ENCODE measurements at places on chromosomes 16 and 17. TPM values are rescaled to one million over a fixed set of nuclear protein-coding genes. Genes with fewer than 3 reads are reported as not detected.

The ADORA2B gene
- total RNA-seq: 2.5 TPM

The FOXL1 gene
- total RNA-seq: 0.11 TPM

The SHPK gene
- 17.4 TPM for total RNA-seq

The CTRB2 gene
- not detected for total RNA-seq

The ZACN gene
- total RNA-seq: 0.34 TPM

The NLGN2 gene
- 12.6 TPM for total RNA-seq

The SLC6A2 gene
- not detected for total RNA-seq

The MAPK8IP3 gene
- total RNA-seq: 74.9 TPM

The CACNG1 gene
- total RNA-seq: not detected

The MYL11 gene
- total RNA-seq: 2.9 TPM

The MT3 gene
- total RNA-seq: not detected

The SLC25A10 gene
- total RNA-seq: 54.8 TPM

DNA sequence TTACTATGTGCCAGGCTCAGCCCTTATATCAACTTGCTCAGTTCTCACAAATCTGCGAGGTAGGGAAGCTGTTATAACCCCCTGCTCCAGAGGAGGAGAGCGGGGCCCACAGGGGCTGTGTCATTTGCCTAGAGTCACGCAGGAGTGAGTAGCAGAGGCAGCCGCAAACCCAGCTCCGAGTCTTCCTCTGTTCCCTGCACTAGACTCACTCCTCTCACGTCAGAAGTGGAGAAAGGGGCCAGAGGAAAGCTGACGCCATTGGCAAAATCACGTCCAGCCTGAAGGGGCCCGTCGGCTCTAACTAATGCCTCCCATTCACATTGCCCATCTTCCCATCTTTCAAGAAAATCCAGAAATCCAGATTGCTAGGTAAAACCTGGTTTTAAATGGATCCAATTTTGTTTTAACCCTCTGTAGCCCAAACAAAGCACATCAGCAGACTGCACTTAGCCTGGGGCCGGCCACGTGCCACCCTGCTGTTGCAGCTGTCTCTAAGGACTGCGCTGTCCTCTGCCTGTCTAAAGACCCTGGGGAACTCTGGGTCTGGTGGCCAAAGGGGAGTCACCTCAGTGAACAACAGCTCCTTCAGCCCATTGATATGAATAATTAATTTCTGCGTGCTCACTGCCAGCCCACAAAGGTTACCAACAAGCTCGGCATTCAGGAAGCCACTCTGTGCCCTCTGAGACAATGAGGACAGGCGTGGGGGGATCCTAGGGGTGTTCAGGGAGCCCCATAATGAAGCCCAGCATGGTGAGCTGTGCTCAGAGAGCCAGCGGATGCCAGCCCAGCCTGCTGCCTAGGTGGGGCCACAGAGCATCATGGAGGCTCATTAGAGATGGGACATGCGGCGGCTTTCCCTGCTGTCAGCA lies 36.7 kb upstream of the ABR start:
- no peak for DNase-seq
- H3K4me1 ChIP-seq: peaks cover 23% of the 10 kb centered on the region

DNA sequence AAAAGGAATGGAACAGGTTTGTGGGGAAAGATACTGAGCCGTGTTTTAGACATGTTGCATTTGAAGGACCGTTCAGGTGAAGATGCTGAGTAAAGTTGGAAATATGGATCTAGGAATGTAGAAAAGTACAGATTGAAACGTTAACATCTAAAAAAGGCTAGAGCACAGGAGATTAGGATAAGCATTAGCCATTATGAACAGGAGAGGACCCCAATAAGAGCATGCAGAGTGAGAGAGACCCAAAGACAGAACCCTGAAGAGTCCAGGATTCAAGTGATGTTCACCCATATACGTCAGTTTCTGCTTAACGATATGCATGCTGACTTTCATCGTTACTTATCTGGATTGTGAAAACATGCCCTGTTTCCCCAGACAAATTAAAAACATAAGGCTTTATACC lies 140.5 kb downstream of the STX8 start:
- no peak for DNase-seq
- H3K4me3 ChIP-seq: no peak overlapping the region
- H3K36me3 ChIP-seq: no peaks in the 10 kb centered on the region
- no peaks in the 10 kb centered on the region for H3K4me1 ChIP-seq

- H3K27ac ChIP-seq: no peak overlapping the region
- no peak for DNase-seq
- H3K27me3 ChIP-seq: no peaks in the 10 kb centered on the region
- H3K4me1 ChIP-seq: no peaks in the 10 kb centered on the region
Measured at GRCh38 chr17:59513934-59514841, 51.2 kb upstream of the DHX40 start.

- DNase-seq: no peak
- H3K27ac ChIP-seq: no peak overlapping the region
- no peaks in the 10 kb centered on the region for H3K27me3 ChIP-seq
- no peaks in the 10 kb centered on the region for H3K36me3 ChIP-seq
Measured at GRCh38 chr17:16937431-16937830, 34.5 kb downstream of the TNFRSF13B start.

DNA sequence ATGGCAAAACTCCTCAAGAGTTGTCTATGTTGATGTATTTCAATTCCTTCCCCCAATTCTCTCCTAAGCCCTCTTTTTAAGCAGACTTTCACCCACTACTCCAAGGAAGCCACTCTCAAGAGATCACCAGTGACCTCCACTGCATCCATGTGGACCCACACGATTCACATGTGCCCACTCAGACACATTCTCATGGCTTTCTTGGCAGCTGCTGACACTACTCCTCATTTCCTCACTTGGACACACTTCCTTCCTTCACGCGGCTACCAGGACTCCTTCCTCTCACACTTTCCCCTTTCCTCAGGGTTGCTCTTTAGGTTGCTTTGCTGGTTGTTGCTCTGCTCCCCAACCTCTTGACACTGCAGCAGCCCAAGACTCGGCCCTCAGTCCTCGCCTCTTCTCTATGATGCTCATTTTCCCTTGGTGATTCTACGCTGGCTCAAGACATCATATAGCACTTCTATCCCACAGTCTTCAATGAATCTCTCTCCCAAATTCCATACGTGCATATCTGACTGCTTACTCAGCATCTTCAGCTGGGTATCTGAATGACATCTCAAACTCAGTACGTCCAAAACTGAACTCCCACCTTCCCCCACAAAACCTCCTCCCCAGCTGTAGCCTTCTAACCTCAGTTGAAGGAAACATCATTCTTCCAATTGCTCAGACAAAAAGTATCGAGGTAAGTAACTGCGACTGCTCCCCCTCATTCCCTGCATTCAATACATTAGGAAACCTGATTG lies 28.2 kb downstream of the HELZ start:
- no peak overlapping the region for H3K27ac ChIP-seq
- peaks cover 18% of the 10 kb centered on the region for H3K4me1 ChIP-seq
- H3K4me3 ChIP-seq: no peak overlapping the region
- no peak for DNase-seq
- H3K27me3 ChIP-seq: no peaks in the 10 kb centered on the region

GRCh38 chr17:65064452-65065019 lies 8.0 kb upstream of the GNA13 start:
- H3K27ac ChIP-seq: peak overlapping the region; percentile 89
- no peaks in the 10 kb centered on the region for H3K27me3 ChIP-seq
- H3K4me3 ChIP-seq: no peak overlapping the region
- H3K4me1 ChIP-seq: peaks cover 41% of the 10 kb centered on the region
- peak; percentile 49 for DNase-seq
- no peaks in the 10 kb centered on the region for H3K36me3 ChIP-seq

GRCh38 chr16:89132194-89133005 lies 38.7 kb downstream of the ACSF3 start:
- no peaks in the 10 kb centered on the region for H3K4me1 ChIP-seq
- H3K4me3 ChIP-seq: no peak overlapping the region
- no peaks in the 10 kb centered on the region for H3K27me3 ChIP-seq
- H3K36me3 ChIP-seq: no peaks in the 10 kb centered on the region
- DNase-seq: no peak

- no peaks in the 10 kb centered on the region for H3K36me3 ChIP-seq
- H3K4me3 ChIP-seq: no peak overlapping the region
- no peak for DNase-seq
- H3K27ac ChIP-seq: no peak overlapping the region
- no peaks in the 10 kb centered on the region for H3K27me3 ChIP-seq
- no peaks in the 10 kb centered on the region for H3K4me1 ChIP-seq
Measured at GRCh38 chr16:65547772-65548446, 426.0 kb upstream of the CDH11 start.

DNA sequence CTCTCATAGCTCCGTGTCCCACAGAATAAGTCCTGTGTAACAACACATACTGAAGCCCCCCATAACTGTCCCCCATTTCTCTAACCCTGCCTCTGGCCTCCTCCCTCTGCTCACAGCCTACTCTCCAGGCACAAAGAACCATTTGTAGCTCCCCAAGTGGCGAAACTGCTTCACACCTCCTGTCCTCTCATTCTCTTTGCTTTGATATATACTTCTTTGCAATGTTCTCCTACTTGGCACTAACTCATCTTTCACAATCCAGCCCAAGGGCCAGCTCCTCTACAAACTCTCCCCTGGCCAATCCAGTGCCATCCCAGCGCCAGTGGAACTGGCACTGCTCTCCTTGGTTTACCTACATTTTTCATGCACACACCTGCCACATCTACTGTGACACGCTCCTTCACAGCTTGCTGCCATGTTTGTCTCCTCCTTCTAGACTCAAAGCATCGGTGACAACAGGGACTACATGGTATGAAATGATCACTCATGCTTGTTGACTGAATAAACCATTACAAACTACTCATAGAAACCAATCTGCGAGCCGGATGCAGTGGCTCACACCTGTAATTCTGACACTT lies 12.8 kb downstream of the CYTH1 start:
- DNase-seq: no peak
- H3K4me3 ChIP-seq: no peak overlapping the region
- no peak overlapping the region for H3K27ac ChIP-seq
- H3K27me3 ChIP-seq: no peaks in the 10 kb centered on the region
- H3K36me3 ChIP-seq: no peaks in the 10 kb centered on the region
- H3K4me1 ChIP-seq: no peaks in the 10 kb centered on the region

DNA sequence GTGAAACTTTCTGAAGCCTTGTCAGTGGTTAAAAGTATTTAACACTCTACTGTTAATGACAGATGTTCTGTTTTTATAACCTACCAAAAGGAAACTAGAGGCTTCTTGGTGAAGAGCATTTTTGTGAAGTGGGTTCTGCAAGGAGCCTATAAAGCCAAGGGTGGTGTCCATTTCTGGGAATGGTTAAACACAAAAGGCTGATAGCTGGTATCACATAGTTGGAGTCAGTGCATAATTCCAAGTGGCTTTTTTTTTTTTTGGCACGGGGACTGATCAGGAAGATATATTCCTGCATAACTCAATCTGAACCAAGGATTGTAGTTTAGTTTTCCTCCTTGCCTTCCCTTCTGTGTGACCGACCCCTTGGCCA lies 27.6 kb upstream of the KPNB1 start:
- no peak for DNase-seq
- H3K4me3 ChIP-seq: no peak overlapping the region
- H3K4me1 ChIP-seq: peaks cover 16% of the 10 kb centered on the region
- H3K27ac ChIP-seq: peak overlapping the region; percentile 42
- H3K27me3 ChIP-seq: no peaks in the 10 kb centered on the region
- no peaks in the 10 kb centered on the region for H3K36me3 ChIP-seq

GRCh38 chr17:66985338-66986237 lies 21.1 kb downstream of the CACNG4 start:
- H3K36me3 ChIP-seq: no peaks in the 10 kb centered on the region
- H3K4me1 ChIP-seq: no peaks in the 10 kb centered on the region
- H3K27ac ChIP-seq: no peak overlapping the region
- H3K4me3 ChIP-seq: no peak overlapping the region

- H3K4me3 ChIP-seq: no peak overlapping the region
- no peak for DNase-seq
- H3K36me3 ChIP-seq: no peaks in the 10 kb centered on the region
- H3K4me1 ChIP-seq: peaks cover 6% of the 10 kb centered on the region
Measured at GRCh38 chr17:50806141-50806643, 29.2 kb upstream of the WFIKKN2 start.

DNA sequence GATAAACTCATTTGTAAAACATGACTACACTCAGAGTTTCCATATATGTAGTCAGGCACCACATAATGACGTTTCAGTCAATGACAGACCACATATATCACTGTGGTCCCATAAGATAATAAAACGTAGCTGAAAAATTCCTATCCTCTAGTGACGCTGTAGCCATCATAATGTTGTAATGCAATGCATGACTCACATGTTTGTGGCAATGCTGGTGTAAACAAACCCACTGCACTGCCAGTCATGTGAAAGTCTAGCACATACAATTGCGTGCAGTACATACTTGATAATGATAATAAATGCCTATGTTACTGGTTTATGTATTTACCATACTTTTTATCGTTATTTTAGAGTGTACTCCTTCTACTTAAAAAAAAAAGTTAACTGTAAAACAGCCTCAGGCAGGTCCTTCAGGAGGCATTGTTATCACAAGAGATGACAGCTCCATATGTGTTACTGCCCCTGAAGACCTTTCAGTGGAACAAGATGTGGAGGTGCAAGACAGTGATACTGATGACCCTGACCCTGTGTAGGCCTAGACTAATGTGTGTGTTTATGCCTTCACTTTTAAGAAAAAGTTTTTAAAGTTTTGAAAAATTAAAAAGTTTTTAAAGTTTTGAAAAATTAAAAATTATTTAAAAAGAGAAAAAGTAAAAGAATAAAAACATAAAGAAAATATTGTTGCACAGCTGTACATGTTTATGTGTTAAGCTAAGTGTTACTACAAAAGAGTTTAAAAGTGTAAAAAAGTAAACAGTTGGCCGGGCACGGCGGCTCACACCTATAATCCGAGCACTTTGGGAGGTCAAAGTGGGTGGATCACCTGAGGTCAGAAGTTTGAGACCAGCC lies 9.0 kb downstream of the STAT5B start:
- DNase-seq: no peak
- H3K27ac ChIP-seq: no peak overlapping the region
- peaks cover 7% of the 10 kb centered on the region for H3K4me1 ChIP-seq

DNA sequence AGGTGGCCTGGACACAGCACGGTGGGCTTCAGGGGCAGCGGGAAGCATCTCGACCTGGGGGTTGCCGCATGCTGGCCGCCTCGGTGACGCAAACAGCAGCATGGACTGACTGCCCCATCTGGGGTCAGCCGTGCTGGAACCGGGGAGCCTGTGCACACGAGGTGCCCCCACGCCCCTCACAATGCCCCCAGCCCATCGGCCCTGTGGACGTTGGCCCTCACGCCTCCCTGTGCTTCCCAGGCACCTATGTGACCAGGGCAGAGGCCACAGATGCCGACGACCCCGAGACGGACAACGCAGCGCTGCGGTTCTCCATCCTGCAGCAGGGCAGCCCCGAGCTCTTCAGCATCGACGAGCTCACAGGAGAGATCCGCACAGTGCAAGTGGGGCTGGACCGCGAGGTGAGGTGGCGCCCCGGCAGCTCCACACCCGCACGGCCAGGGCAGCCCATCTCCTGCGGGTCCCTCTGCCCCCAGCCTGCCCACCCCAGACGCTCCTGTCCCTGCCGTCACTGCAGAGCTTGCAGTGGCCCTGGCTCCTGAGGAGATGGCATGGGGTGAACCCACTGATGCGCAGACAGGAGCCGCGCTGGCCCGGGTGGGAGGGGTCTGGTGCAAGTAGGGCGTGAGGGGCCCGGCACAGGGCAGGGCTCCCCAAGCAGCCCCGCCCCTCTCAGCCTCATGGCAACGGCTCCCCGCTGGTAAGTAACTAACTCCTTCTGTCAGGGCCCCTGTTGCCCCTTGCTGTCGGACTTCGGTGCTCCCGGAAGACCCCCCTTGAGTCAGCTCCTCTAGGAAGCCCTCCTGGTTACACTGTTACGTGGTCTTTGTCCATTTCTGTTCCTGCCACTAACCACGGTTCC lies 13.6 kb downstream of the CDH15 start:
- H3K36me3 ChIP-seq: no peaks in the 10 kb centered on the region
- H3K27me3 ChIP-seq: no peaks in the 10 kb centered on the region
- no peak overlapping the region for H3K4me3 ChIP-seq
- DNase-seq: no peak
